Stimulated activated CD4-positive, alpha-beta T cell treated with anti-CD3 and anti-CD28 coated beads, Interleukin-15, amount 100 ng/mL, for 1 hour (primary cell): ENCODE measurements at places on chromosomes 5 and 9.

GRCh38 chr9:133542002-133542401 lies 7.5 kb downstream of the ADAMTSL2 start:
- DNase-seq = no peak

DNA sequence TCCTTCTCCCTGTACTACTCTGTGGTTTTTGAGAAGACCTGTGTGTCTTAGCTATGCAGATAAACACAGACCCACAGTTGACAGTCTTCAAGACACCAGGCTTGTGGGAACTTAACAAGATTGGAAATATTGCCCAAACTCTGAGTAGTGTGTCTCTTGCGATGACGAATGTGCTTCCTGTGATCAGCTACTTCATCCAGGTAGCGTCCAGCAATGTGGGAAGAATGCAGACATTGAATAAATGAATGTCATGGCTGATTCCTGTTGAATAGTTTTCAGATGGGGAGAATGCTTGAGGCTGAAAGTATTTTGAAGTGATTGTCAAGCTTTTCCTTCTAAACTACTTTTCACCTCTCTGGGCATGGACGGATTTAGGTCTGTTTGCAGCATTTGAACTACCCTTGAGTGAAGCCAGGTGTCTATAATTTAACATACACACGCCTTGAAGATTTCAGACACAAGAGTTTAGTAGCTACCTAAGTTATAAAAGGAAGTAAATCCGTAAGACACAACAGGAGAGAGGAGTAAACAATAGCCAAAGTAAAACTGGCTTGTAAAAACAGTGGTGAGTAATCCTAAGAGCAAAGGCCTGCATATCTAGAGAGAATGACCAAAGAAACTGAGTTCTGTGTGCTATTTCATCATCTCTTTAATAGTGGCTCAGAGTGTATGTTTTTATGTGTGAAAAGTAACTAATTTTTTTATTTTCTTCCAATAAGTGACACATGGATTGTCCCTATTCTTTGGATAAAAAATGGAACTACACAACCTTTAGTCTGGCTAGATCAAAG lies 30.0 kb upstream of the ARL14EPL start:
- DNase-seq = no peak

DNA sequence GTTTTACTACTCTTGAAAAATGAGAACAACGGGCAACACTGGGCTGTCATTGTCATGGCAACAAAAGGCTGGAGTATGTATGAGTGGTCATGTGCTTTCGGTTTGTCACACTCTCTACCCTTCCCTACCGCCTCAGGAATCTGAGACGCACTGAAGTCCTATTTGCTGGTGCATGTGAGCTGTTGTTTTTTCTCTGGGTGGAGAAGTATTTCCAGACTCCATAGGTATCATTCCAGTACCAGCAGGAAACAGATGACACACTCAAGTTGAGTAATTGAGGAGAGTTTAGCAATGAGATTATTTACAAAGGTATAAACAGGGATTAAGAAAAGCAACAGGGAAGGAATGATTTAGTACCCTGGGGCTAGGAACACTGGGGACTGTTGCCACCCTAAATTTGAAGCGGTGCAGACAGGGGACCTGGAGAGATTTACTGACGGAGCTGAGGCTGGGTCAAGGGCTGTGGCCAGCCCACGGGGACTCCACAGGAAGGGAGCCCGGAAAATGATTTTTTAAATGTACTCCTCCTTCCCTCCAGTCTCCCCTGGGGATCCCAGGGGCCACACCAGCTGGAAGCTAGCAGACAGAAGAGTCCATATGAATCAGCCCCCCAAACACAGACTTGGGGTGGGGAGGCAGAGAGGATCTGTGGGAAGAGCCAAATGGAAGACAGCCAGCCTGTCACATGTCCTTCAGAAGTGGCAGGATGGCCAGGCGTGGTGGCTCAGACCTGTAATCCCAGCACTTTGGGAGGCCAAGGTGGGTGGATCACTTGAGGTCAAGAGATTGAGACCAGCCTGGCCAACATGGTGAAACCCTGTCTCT lies 13.2 kb upstream of the ZBTB43 start:
- DNase-seq = no peak

DNA sequence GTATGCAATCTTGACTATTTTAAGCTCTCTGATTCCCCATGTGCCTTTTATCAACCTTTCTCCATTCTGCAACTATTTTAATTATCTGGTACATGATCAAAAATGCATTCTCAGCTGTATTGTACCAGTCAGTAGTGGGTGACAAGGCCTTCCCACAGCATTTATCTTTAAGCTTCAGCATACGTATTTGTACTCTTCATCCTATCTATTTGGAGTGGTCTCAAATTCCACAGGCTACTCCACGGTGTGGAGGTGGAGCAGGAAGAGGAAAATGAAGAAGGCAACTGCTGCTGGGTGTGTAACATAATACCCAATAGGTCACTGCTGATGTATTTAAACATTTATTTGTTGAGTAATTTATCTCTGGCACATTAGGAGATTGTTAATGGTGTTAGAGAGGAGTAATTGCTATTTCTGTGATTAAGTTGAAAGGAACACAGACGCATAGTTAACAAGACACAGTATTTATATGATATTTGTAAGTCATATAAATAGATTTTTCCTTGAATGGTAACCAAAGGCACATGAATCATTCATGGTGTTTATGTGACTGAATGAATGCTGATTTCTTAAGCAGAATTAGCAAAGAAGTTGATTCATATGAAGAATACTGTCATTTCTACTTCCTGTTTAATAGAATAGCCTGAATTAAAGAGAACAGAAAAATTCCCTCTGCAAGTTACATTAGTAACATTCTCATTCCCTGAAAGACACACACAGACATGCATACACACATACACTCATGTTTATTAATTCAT lies 153.8 kb upstream of the NR3C1 start:
- DNase-seq = no peak
